GM20000 (cell line): ENCODE measurements at places on chromosomes 3 and 15.

- peak; percentile 41 for DNase-seq
Measured at GRCh38 chr3:17258823-17259436, 374.2 kb downstream of the PLCL2 start.

DNA sequence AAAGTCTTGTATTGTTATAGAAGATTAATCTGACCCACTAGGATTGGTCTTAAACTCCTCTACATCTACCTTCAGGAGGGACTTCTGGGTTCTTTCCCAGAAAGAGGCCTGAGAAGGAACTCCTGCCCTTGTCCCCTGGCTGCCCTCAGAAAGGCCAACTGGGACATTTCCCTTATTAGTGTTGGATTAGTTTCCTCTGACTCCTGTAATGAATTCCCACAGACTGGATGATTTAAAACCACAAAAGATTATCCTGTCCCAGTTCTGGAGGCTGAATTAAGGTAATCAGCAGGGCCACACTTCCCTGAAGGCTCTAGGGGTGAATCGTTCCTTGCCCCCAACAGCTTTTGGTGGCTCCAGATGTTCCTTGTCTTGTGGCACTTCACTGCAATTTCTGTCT lies 102.8 kb upstream of the NMNAT3 start:
- no peak for DNase-seq

- no peak for DNase-seq
Measured at GRCh38 chr3:13706451-13706850, 157.5 kb downstream of the FBLN2 start.

GRCh38 chr3:53350652-53351051 lies 3.3 kb upstream of the DCP1A start:
- peak; percentile 25 for DNase-seq

DNA sequence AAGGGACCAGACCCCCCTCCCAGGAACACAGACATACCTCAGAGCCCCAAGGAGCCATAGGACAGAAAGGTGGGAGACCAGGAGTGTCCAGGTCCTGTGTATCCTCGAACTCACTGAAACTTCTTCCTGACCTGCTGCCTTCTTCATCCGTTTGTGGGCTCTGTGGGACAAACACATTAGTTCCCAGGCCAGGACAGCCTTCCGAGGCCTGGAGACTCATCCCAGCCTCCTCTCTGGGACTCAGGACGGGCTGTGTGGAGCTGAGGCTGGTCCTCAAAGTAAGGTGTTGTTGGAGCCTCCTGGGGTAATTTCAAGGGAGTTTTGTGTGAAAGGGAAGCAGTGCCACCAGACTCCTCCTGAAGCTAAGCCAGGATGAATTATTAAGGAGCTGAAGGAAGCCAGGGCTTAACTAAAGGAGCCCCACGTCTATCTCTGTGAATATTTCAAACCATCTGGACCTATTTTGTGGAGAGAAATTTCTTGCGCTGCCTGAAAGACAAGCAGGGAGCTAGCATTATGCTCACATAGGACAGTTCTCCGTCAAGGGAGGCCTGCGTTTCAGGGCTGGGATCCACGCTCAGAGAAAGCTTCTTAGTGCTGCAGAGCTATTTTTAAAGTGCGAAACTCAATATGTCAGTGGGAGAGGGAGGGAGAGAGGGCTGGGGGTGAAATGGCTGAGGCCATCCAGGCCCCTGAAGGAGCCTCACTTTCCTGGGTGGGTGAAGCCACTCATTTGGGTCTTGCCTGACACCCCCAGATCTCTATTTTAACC lies 29.8 kb upstream of the PLA2G4E start:
- DNase-seq, result no peak

GRCh38 chr15:56356616-56357015 lies 8.6 kb upstream of the TEX9 start:
- no peak for DNase-seq

GRCh38 chr3:47056705-47057104 lies 77.2 kb downstream of the NBEAL2 start:
- DNase-seq, result no peak

- DNase-seq, result no peak
Measured at GRCh38 chr15:90074023-90074422, 28.2 kb downstream of the IDH2 start.
